ENCODE measurements at places on chromosomes 1 and 21.

GRCh38 chr1:84143796-84144565 lies at the start of gene PRKACB:
Gene PRKACB, plus strand, starts transcription at chr1:84144271. Its CDS starts 91 bp downstream, at chr1:84144362.
- peak; percentile 83 for DNase-seq

DNA sequence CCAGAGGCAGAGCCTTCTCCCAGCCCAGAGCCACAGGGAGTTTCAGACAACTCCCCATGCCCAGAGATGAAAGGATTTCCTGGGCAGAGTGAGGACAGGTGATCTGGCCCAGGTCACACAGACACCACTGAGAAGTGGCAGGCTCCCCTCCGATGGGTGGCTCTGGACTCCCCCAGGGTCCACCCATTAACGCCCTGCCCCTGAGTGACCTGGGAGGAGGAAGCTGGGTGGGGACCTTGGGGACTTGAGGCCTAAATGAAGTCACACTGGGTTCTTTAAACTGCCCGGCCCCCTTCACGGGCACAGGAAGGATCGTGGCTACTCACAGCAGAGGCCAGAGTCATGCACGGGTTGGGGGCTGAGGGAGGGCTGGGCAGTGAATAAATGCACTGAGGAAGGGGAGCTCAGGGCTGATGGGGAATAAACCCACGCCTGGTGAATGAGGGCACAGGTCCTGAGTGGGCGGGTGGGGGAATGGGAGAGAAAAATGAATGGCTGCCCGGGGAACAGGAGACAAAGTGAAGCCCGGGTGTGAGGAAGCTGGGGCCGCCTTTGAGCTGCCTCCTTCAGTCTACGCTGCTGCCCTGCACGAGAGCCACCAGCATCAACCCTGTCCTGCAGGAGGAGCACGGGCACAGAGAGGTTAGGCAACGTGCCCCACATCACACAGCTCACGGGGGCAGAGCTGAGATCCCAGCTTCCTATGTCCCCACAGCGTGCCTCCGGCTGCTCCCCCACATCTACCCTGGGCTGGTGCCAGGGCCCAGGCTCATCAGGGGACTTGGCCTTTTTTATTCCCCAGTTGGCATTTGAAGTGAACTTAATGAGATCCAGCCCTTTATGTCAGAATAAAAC lies 404.3 kb downstream of the MATN1 start:
- no peak for DNase-seq

GRCh38 chr1:30586671-30587070 lies 136.7 kb downstream of the MATN1 start:
- DNase-seq, result no peak

DNA sequence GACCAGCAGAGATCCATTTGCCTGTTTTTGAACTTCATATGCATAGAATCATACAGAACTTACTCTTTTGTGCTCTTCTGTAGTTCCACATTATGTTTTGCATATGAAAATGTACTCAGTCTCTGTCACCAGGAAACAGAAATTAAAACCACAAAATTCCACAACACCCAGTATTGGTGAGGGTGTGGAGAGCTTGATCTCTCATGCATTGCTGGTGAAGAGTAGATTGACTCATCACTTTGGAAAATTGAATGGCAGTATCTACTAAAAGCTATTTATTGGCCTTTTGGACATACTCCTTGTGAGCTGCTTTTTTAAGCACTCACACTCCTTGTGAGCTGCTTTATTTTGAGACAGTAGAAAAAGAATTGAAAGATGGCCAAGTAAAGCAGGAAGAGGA lies 43.3 kb downstream of the VTCN1 start:
- DNase-seq, result peak; percentile 2

GRCh38 chr1:67955591-67955990 lies 94.8 kb downstream of the DIRAS3 start:
- DNase-seq, result no peak

- no peak for DNase-seq
These were observed 116.2 kb downstream of the CENPF start for GRCh38 chr1:214719207-214719606.

DNA sequence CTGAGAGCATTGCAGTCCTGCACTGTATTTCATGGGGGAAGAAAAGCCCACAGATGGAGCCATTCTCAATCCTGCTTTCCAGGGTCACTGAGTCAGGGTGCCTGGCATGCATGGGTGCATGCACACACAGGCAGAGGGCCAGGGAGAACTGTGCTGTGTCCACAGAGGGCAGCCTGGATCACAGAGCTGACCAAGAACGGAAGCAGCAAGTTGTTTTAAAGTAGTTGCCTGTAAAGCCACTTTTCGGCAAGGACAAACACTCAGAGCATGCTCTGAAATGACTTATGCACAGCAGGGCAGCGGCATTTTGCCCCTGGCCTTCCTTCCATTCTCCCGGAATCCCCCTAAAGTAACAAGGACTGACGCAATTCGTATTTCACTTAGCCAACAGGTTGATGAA lies 3.6 kb downstream of the ERG start:
- no peak for DNase-seq

- no peak for DNase-seq
These were observed 6.2 kb downstream of the DHX9 start for GRCh38 chr1:182845379-182845778.

- peak; percentile 47 for DNase-seq
These were observed 96.0 kb upstream of the GNG4 start for GRCh38 chr1:235745503-235746136.

GRCh38 chr1:230137337-230137815 lies 70.3 kb downstream of the GALNT2 start:
- no peak for DNase-seq

DNA sequence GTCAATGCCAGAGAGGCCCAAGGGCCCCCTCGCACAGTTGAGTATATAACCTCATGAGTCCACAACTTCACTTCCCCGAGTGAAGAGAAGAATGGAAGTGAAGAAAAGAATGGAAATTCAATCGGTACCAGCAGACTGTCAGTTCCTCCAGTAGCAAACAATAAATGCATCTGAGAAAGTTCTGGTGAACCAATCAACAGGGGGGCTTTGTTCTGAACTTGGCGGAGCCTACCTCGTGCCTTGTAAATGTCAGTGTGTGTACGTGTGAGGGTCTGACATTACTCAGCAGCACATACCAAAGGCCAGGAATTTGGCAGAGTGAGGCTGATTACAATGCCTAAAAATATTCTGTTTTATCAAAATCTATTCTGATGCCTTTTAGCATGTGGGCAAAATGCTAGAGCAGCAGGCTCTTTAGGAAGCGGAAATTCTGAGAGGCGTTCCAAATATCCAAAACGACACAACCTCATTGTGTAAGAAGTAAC lies 238.5 kb downstream of the LTN1 start:
- DNase-seq, result no peak

DNA sequence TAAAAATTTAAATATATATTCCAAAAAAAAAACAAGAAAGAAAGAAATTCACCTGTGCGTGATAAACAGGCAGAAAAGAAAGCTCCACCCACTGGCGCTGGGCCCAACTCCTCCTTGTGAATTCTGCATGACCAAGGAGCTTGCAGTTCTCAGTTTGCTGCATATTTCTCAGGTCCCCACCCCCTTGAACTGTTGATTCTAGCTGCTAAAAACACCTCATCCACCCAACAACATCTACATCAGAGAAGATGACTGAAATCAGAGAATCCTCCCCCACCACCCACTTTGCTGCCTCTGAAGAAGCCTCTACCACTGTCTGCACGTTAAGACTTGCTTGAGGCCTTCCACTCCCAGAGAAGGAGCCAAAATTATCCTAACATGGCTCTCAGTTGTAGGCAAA lies 104.8 kb downstream of the RGS2 start:
- no peak for DNase-seq

DNA sequence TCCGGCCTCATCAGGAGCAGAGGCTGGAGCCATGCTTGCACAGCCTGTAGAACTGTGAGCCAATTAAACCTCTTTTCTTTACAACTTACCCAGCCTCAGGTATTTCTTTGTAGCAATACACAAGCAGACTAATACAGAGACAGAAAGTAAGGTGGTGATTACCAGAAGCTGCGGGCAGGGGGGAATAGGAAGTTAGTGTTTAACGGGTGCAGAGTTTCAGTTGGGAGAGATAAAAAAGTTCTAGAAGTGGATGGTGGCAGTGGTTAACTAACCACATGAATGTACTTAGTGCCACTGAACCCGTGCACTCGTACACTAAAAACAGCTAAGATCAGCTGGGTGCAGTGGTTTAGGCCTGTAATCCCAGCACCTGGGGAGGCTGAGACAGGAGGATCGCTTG lies 80.4 kb upstream of the TARDBP start:
- DNase-seq, result peak; percentile 94

- DNase-seq, result no peak
These were observed at the start of gene PCP4L1 for GRCh38 chr1:161258439-161259344. Gene PCP4L1, plus strand, starts transcription at chr1:161258745. Its CDS starts 230 bp downstream, at chr1:161258975.

DNA sequence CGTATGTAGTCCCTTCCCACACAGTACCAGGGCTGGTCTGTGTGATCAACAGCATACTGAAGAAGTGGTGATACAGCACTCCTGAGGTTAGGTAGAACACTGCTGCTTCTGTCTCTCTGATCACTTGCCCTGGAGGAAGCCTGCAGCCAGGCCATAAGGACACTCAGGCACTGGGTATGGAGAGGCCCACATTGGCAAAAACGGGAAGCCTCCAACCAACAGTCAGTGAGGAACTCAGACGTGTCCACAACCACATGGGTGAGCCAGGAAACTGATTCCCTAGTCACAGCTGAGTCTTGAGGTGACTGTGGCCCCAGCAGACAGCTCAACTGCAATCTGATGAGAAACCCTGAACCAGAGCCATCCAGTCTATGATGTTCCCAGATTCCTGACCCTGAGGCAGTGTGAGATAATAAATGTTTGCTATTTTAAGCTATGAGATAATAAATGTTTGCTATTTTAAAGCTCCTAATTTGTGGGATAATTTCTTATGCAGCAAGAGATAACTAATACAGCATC lies 62.5 kb downstream of the COQ8A start:
- DNase-seq, result peak; percentile 55

- peak; percentile 56 for DNase-seq
These were observed 277.0 kb downstream of the PTPRU start for GRCh38 chr1:29513357-29513756.

DNA sequence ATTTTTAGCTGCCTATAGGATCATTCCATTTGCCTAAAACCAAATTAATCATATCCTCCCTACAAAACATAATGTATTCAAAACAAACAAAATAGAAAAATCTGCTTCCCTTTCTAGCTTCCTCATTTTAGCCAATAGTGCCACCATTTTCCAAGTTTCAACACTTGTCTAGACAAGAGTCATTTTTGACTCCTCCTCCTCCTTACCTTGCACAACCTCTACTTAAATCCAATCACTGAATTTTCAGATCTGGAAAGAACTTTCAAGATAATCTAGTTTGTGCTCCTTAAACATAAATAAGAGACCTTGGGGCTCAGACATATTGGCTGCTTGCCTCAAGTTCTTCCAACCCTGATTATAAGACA lies 7.4 kb downstream of the STX6 start:
- DNase-seq, result peak; percentile 98

GRCh38 chr1:59214248-59215208 lies 82.4 kb upstream of the FGGY start:
- DNase-seq, result no peak

GRCh38 chr1:84048820-84049219 lies 49.9 kb upstream of the TTLL7 start:
- DNase-seq, result no peak

DNA sequence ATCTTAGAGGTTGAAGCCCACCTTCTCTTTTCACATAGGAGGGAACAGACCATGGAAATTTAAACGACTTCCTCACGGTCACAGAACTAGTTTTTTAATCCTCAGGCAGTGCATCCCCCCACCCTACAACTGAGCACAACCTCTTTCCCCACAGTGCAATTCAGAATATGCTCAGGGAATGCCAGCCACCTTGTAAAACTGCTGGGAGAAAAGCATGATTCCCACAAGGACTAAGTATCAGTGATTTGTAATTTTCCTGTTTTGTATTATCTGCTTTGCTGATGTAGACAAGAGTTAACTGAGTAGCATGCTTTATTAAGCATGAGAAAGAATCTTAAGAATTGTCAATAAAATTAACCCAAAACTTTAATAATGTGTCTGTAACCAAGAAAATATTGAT lies 23.8 kb downstream of the TMEM50A start:
- DNase-seq, result no peak

- DNase-seq, result no peak
These were observed 123.3 kb downstream of the CNIH3 start for GRCh38 chr1:224739303-224739996.

DNA sequence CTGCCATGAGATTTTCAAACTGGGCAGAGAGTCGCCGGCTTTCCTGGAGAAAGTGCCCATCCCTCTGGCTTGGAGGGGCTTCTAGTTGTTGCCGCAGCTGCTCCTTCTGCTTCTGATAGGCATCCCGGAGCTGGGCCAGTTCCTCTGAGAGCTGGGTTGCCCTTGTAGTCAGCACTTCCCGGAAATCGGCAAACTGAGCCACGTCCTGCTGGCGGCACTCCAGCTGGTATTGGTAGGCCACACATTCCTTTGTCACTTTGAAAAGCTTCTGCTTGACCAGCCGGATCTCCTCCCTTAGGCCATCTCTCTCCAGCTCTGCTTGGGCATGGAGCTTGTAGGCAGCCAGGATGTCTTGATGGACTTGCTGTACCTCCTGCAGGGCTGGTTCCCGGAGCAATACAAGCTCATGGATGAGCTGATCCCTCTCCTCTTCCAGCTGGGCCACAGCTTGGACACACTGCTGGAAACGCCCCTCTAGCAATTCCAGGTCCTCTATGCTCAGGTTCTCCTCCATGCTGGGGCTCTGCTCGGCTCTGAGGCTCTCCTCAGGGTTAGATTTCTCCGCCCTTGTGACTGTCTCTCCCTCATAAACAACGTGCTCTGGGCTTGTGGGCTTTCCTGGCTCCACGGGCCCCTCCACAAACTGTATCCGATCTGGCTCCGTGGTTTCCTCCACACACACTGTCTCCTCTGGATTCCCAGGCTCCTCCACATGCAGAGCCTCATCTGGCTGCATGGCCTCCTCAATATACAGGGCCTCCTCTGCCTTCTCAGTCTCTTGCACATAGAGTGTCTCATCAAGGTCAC lies 7.3 kb downstream of the SYNC start:
- DNase-seq, result peak; percentile 79

Measured in MV-4-11 (cell line).